AG20443 (cell line): ENCODE measurements at places on chromosomes 5 and 9.

DNA sequence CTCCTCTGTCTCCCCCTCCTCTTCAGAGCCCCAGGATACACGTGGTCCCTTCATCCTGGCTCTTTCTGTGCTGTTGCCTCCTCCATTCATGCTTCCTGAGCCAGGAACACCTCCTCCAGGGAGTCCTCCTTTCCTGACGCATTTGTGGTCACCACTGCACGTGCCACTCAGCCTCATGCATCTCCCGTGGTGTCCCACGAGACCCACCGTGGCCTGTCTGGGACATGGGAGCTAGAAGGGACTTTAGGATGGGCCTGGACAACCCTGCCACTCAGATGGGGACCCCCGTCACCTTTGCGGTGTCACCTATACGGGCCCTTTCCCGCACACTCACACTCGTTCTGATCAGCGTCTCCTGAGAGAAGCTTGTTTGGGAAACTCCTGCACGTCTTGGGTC lies 6.7 kb downstream of the GLIPR2 start:
- DNase-seq = no peak

GRCh38 chr9:34686231-34686630 lies 4.8 kb downstream of the CCL19 start:
- DNase-seq = peak; percentile 43

DNA sequence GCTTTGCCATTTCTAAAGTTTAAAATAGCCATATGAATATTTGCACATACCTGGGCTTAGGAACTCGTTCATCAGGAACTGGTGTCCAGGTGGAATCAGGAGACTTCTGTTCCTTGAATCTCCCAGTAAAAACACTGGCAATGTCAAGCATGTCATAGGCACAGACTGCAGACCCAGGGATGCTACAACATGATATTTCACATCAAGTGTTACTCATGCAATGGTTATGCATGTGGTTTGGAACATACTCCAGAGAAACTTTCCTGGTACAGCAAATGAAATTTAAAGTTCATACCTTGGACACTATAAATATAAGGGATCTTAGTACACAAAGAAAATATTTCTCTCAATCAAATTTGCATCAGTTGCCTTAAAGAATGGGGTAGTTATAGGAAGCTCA lies 92.2 kb downstream of the SEMA6A start:
- peak; percentile 52 for DNase-seq

GRCh38 chr5:69265931-69266330 lies 31.2 kb downstream of the CDK7 start:
- no peak for DNase-seq

DNA sequence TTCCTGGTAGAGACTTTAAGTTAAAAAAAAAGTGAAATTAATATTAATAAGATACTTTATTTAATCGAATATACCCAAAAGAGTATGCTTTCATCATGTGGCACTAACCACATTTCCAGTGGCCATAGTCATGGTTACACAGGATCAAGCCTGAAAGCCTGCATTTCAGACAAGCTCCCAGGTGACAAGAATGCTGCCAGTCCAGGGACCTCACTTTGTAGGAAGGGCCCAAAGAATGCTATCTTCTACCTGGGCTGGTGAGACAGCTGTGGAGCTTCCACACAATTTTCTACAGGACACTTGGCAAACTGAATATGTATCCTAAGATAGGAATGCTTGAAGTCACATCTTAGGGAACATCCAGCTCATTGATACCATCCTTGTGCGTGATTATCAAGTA lies 203.8 kb downstream of the AUH start:
- no peak for DNase-seq

DNA sequence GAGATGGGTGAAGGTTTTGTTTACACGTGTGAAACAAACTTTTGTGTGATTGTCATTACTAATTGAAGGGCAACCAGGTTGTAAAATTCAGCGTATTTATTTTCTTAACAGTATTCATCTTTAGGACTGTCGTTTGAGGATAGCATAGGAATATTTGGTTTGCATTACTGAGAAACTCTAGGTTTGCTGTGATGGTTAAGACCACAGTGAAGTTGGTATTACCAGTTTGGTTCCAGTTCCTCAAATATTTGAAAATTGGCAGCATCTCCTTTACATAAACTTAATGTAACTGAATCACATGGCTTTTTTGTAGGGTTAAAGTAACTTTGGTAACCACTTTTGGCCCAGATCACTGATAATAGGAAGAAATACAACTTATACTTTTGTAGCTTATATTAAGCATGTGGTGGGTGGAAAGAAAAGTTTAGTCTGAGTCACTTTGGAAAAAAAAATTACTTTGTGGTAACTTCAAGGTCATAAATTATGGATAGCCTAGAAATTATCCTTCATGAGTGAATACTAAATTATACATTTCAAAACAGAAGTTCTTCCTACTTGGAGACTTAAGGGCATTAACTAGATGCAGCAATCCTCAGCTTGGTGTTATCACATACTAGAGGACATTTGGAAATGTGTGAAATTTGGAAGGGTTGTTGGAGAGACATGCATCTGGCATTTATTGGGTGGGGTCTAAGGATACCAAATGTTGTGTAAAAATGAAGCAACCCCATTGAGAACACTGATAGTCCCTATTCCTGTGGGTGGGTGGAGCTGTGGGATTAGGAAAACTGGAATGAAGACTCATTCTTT lies 33.9 kb downstream of the G3BP1 start:
- peak; percentile 72 for DNase-seq

DNA sequence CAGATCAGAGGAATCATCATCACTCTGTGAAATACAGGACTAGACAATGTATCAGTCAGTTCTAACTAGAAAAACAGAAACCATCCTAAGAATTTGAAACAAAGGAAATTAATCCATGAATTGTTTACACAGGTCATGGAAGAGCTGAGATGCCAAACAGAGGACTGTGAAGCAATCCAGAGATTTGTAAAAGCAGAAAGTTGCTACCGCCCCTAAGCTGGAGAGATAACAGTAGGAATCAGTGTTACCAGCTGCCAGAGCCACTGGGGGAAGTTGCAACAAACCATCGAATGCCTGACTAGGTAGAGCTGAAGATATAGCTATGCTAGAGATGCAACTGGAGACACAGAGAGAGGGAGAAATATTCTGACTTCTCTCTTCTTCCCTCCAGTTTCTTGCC lies 10.4 kb upstream of the MIER3 start:
- no peak for DNase-seq

DNA sequence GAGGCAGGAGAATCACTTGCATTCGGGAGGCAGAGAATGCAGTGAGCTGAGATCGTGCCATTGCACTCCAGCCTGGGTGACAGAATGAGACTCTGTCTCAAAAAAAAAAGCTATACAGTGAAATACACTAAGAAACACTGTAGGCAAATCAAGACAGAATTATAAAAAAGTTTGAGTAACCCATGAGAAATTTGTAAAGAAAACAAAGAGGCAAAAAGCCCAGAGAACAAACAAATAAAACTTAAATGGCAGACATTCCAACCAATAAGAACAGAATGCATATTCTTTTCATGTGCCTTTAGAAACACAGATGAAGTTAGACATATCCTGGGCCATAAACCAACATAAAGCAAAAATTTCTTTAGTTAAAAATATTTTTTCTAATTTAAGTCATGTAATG lies 30.6 kb downstream of the ZNF169 start:
- no peak for DNase-seq

- DNase-seq = no peak
Measured at GRCh38 chr5:167217097-167217743, 1074.2 kb upstream of the WWC1 start.

GRCh38 chr5:169772688-169773087 lies 135.6 kb downstream of the DOCK2 start:
- no peak for DNase-seq
